AG04450 (cell line): ENCODE measurements at places on chromosomes 5 and 9.

DNA sequence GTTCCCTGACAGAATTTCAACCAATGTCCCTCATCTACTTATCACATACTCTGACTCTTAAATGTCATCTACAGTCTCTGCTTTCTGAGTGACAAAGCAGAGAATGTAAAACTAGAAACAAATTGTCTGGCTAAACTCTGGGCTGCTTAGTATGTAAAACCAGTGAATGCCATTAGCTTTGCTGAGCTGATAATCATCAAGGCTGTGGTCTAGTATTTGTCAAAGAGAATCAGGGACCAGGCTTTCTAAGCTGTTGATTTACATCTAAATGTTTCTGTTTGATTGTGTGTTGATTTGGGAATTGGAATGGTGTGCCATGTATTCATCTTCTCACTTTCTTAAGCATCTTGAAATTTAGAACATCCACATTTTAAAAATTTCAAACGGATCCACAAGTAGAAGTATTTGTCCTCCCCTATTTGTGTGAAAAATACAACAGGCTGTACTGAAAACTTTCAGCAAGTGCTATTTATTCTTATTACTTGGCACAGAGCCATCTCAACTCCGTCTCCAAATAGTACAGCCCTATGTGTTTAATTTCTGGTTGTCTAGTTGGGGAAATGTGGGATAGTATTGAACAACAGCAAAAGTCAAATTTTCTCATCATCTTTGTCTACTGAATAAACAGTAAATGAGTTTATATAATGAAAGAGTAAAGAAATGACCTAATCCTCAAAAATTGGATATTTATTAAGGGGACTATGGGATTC is 251.5 kb downstream of the KCTD16 start:
- DNase-seq: no peak

DNA sequence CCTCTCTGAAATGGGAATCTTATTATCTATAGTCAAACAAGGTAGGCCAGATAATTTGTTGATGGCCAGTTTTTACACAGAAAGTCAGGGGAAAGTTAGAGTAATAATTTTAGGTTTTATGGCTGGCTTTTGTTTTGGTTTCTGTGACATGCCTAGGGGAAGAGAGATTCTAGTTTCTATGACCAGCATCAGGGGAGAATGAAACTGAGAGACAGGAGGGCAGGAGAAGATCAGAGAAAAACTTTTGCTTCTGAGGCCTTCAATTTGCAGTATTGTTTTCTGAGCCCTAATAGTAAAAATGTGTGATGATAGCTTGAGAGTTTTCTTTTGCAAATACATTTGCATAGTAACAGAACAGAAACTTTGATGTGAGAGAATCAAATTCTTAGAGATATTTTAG is 564.3 kb downstream of the ZNF608 start:
- DNase-seq: no peak

GRCh38 chr5:53900677-53901076 is 340.2 kb downstream of the NDUFS4 start:
- no peak for DNase-seq

GRCh38 chr5:1781107-1781506 is 18.5 kb downstream of the MRPL36 start:
- no peak for DNase-seq

DNA sequence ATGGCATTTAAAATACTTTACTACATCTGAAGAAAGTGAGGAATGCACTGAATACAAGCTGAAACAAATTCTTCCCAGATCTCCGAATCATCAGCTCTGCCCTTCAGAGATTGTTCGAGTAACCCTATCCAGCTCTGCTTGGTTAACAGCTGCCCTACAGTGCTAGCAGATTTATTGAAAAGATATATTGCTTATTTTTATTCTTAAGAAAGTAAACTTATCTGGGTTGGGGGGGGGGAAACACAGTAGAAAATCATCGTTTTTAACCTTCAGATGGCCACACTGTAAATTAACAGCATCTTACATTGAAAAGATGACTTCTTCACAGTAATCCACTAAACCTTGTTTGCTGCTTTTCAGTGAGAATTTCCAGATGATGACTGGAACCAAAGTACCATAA is 210.8 kb downstream of the NFIB start:
- no peak for DNase-seq

DNA sequence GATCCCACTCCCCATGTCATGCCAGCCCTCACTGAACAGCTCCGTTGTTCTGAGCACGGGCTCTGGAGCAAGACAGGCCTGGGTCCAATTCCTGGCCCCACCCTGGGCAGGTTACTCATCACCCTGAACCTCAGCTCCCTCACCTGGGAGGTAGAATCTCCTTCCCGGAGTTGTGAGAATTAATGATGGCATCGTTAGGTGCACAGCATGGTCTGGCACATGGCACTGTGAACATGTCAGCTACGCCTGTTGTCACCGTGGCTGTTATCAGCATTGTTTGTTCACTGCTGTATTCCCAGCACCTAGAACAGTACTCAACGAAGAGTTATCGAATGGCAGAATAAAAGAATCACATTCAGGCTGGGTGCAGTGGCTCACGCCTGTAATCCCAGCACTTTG is 43.0 kb downstream of the LRSAM1 start:
- no peak for DNase-seq

DNA sequence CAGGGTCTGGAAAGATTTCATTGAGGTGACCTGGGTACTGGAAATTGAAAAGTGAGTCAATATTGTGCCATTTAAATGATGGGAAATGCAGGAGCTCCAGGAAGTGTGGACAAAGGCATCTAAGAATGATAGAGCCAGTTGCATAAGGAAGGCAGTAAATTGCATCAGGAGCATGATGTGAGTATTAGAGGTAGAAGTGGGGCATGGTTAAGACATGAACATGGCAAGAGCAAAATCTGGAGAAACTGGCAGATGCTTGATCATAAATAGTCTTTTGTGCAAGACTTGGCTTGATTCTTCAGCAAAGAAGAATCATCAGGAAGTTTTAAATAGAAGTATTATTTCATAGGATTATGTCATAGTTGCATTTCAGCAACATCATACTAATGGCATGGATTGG is 157.4 kb upstream of the PUM3 start:
- no peak for DNase-seq

- DNase-seq: no peak
Measured at GRCh38 chr5:110333384-110333783, 393.1 kb downstream of the TMEM232 start.

DNA sequence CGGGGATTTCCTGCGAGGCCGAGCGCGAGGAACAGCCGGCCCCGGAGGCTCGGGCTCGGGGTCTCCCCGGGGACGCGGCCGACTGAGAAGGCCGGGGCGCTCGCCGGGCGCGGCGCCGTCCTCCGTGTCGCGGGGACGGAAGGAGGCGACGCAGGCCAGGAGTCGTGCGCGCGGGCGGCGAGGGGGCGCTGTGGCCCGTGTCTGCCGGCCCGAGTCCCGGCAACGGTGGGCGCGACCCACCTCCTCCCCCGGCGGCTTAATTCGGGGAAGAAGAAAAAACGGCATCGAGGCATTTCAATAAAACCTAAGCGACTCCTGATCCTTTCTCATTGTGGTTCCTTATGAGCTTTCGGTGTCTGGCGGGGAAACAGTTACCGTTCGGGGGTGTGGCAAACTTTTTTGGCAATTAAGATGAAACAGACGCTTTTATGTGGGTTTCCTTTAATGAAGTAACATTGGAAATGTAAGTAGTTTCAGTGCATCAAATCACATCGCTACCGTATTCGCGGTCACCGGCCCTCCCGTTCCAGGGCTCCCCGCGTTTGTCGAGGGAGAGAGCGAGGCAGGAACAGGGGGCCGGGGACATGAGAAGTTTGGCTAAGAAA is 3.7 kb upstream of the IRX2 start:
- DNase-seq: no peak

DNA sequence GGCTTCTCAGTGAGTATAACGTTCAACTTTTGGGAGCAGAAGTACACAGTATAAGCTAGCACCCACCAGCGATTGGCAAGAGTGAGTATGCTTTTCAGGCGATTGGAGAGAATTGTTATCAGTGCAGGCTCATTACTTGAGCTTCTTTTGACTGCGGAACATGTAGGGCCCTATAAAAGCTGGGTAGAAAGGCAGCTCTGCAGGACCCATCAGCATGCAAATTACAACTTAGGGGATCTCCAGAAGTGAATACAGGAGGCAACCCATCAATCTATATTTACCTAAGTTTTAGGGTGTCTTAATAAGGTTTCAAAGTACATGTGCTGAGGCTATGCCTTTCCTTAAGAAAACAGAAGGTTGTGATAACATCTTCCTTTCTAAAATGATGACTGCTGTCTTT is 225.0 kb downstream of the MLLT3 start:
- DNase-seq: no peak

DNA sequence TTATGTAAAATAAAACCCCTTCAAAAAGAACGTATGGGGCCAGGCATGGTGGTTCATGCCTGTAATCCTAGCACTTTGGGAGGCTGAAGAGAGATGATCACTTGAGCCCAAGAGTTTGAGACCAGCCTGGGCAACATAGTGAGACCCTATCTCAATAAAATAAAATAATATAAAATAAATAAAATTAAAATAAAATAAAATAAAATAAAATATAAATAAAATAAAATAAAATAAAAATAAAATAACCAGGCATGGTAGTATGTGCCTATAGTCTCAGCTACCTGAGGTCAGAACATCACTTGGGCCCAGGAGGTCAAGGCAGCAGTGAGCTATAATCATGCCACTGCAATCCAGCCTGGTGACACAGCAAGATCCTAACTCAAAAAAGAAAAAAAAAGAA is 185.1 kb downstream of the EPB41L4A start:
- no peak for DNase-seq

DNA sequence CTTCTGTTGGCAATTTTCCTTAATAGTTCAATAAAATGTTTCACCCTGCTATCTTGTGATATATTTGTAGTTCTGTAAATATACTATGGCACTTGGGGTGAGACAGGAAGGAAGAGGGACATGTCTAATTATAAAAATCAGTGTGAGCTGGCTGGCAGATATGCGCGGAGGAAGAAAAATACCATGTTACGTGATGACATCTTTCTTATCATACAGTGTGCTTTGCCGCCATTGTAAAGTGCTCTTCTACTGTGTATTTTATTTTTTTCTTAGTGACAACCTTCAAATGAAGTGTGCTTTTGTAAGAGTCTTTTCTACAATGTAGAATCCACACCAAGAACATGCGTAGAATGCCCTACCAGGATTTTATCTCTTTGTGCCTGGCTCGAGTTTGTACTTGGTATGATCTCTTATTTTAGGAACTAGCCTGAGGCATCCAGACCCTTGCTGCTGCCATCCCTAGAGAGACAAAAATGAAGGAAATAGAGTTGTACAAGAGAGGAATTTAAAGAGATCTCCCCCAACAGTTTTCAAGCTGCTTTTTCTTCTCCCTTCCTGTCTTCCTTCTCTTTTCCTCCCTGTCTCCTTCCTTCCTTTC is 46.7 kb upstream of the RIOK2 start:
- DNase-seq: no peak

GRCh38 chr5:159975462-159976019 is 33.4 kb upstream of the TTC1 start:
- DNase-seq: peak; percentile 91

DNA sequence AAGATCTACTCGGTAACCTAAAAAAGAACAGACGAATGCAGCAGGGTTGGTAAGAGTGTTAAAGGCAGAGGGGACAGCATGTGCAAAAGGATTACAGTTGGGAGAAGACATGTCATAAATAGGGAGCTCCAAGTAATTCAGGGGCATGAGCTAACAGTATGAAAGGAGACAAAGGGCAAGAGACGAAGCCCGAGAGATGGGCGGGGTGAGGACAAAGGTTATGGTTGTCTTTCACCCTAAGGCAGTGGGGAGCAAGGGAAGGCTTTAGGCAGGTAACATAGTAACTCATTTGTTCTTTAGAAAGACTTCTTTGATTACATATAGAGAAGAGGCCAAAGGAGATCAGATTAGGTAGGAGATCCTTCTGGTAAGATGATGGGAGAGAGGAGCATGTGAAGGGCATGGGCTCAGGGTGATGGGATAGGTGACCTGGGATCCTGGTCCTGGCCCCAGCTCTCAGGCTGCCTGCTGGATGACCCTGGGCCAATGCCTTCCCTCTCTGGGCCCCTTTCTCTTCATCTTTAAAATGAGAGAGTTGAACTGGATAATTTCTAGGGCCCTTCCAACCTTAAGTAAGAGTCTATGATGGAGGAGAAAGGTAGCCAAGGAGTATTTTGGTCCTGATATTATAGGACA is 19.5 kb downstream of the MORN5 start:
- DNase-seq: no peak

DNA sequence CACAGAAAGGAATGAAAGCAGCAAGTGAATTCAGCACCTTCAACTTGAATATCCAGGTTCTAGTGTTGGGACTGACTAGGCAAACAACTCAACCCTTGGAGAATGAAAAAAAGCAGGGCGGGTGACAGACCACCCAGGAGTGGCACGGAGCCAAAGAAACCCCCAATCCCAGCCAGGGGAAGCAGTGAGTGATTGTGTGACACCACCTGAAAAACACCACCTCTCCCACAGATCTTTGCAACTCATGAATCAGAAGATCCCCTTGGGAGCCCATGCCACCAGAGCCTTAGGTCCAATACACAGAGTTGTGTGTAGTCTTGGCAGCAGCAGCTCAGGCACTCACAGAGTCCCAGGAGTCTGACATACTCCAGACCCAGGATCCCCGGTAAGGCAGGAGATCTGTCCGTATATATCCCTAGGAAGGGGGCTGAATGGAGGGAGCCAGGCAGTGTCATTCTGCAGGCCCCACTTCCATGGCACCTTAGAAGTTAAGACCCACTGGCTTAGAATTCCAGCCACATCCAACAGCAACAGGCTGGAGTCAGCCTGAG is 22.1 kb upstream of the ROR2 start:
- DNase-seq: no peak

GRCh38 chr9:38060681-38061080 is 8.3 kb downstream of the SHB start:
- no peak for DNase-seq

DNA sequence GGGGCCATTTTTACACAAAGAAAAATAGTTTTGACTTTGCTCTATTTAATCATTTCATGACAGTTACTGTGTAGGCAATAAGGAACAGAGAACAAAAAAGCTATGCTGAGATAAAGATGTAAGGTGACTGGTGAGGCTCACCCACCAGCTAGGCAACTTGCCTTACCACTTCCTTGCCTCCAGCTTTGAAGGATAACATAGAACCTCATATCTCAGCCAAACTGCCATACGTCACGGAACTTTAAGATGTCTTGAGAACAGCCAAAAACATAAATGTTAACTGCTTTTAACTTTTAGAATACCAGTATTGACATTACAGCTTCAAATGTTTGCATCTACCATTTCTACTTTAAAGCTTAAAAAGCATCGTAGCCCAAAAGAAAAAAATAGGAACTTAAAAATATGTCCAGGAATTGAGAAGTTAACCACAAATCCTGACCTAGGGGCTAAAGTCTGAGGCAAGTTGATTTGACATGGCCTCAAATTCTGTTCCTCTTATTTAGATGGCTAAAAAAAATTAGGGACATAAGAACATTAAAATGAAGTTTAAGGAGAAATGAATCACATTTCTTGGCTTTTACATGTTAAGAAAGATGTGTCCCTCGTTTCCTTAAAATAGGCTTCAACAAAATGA is 7.7 kb upstream of the GCNT4 start:
- no peak for DNase-seq

DNA sequence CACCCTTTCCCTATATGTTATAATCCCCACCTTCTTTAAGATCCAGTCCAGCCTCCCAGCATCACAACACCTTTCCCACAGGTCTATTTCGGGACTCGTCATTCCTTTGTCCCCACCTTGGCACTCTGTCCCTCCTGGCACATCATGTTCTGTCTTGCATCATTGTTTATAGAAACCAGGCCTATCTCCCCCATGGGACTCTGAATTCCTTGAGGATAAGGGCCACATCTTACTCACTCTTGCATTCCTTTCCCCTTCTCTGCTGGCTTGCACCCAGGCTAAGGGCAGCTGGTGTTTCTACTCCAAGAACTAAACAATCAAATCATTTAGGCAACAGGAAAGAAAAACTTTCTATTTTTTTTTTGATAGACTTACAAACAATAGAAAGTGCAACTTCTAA is 205.7 kb downstream of the AGTPBP1 start:
- DNase-seq: no peak
